ENCODE measurements at places on chromosomes 16 and 17.

DNA sequence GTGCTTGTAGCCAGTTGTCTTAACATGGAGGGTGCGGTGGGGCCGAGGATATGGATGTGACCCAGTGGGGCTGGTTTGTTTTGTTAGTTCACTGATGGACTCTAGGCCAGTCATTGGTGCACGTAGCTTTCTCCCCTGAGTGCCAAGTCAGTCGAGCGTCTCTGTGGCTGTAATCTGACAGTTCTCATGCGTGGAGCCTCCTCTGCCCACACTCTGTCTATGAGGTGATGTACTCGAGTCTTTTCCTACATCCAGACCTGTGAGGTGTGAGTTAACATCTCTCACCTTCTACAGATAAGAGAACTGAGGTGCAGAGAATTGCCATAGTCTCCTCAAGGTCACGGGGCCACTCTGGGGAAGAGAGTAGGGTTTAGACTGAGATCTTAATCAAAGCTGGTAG is 90.2 kb downstream of the MARCHF10 start:
- H3K4me1 ChIP-seq: peaks cover 47% of the 10 kb centered on the region
- peaks cover 9% of the 10 kb centered on the region for H3K36me3 ChIP-seq
- no peak overlapping the region for H3K4me3 ChIP-seq

GRCh38 chr16:9860876-9861275 is 321.4 kb downstream of the GRIN2A start:
- no peaks in the 10 kb centered on the region for H3K36me3 ChIP-seq
- H3K27ac ChIP-seq: no peak overlapping the region
- DNase-seq: no peak
- H3K27me3 ChIP-seq: no peaks in the 10 kb centered on the region

GRCh38 chr16:25340973-25341372 is 83.3 kb upstream of the ZKSCAN2 start:
- H3K27ac ChIP-seq: peak overlapping the region; percentile 13
- H3K4me3 ChIP-seq: no peak overlapping the region
- H3K27me3 ChIP-seq: no peaks in the 10 kb centered on the region

GRCh38 chr17:38872027-38872511 is 2.2 kb downstream of the LASP1 start:
- peak overlapping the region; percentile 88 for H3K4me3 ChIP-seq
- H3K36me3 ChIP-seq: no peaks in the 10 kb centered on the region
- H3K27ac ChIP-seq: no peak overlapping the region
- H3K4me1 ChIP-seq: peaks cover 57% of the 10 kb centered on the region

DNA sequence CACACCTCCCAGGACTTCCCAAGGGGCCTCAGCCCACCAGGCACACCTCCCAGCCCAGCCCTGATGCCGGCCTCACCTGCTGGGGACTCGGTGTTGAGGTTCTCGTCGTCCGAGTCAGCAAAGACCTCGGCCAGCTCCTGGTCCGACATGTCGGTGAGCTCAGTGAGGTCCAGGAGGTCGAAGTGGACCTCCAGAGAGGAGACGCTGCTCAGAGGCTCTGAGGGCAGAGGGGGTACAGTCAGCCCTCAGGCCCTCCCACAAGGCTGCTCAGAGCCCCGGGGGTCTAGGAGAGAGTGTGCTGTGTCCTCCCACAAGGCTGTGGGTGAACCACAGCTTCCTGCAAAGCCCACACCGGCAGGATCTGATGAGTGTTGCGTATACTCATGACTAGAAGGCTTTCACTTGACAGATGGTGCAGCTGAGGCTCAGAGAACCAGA is 10.5 kb downstream of the DBNDD1 start:
- H3K36me3 ChIP-seq: no peaks in the 10 kb centered on the region
- peaks cover 19% of the 10 kb centered on the region for H3K4me1 ChIP-seq
- no peak overlapping the region for H3K27ac ChIP-seq
- H3K4me3 ChIP-seq: no peak overlapping the region
- no peak for DNase-seq
- H3K27me3 ChIP-seq: no peaks in the 10 kb centered on the region

DNA sequence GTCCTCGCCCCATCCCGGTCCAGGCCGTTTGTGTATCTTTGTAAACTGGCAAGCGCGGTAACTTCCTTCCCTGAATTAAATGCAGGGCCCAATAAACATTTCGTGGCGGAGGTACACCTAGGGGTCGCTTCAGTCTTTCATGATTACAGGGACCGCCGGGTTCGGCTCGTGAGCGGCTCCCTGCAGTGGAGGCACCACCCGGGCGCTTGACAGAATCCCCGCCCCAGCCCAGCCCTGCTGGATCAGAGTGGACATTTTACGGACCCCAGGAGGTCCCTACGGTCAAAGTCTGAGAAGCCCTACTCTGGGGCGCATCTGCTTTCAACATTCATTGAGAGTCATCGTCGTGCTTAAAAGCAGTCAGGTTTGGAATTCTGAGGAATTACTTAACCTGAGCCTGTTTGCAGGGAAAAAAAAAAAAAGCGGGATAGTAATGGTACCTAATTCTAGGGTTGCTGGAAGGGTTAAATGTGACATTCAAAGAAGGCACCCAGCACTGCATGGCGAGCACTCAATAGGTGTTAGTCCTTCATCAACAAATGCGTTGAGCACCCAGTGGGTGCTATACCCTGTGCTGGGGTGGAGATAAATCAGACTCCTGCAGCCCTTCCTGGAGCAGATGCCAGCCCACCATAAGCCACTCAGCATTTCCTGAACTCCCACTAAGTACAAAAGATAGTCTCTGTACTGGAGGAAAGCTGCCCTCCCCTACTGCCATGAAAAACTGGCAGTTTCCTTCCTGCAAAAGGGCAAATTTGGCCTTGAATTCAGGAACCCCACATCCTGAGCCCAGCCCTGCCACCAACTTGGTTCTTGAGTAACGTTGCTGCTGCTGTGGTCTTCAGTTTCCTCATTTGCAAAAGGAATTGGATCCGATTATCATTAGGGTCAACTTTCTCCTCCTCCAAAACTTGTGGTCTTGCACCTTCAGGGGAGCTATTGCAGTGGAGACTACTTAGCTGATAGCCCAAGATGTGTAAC is 658 bp upstream of the DUSP3 start:
- H3K36me3 ChIP-seq: peaks cover 9% of the 10 kb centered on the region
- peak overlapping the region; percentile 82 for H3K4me3 ChIP-seq
- no peak for DNase-seq
- H3K27me3 ChIP-seq: peaks cover 52% of the 10 kb centered on the region

DNA sequence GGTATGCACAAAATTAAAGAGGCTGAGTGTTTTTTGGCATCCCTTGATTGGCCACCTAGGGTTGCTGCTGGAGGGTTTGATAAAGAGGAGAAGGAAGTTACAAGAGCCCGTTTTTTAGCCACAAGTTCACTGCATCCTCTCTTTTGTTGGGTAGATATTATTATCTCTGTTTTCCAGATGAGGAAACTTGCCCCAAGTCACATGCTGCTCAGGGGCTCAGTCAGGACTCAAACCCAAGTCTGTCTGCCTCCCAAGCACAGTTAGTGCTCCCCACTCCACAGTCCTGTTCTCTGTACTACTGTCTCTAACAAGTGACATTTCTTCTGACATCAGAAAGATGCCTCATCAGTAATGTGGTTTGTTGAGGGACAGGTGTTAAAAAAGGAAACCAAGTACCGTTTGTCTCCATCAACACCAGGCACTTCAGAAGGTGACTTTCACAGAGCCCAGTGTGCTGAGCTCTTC is 1.4 kb downstream of the NT5M start:
- H3K4me1 ChIP-seq: peaks cover 38% of the 10 kb centered on the region
- H3K27me3 ChIP-seq: peaks cover 12% of the 10 kb centered on the region
- DNase-seq: no peak
- peaks cover 16% of the 10 kb centered on the region for H3K36me3 ChIP-seq

- no peak overlapping the region for H3K4me3 ChIP-seq
- DNase-seq: peak; percentile 69
- no peak overlapping the region for H3K27ac ChIP-seq
- peaks cover 4% of the 10 kb centered on the region for H3K36me3 ChIP-seq
Measured at GRCh38 chr16:10509534-10510025, 70.8 kb downstream of the EMP2 start.

DNA sequence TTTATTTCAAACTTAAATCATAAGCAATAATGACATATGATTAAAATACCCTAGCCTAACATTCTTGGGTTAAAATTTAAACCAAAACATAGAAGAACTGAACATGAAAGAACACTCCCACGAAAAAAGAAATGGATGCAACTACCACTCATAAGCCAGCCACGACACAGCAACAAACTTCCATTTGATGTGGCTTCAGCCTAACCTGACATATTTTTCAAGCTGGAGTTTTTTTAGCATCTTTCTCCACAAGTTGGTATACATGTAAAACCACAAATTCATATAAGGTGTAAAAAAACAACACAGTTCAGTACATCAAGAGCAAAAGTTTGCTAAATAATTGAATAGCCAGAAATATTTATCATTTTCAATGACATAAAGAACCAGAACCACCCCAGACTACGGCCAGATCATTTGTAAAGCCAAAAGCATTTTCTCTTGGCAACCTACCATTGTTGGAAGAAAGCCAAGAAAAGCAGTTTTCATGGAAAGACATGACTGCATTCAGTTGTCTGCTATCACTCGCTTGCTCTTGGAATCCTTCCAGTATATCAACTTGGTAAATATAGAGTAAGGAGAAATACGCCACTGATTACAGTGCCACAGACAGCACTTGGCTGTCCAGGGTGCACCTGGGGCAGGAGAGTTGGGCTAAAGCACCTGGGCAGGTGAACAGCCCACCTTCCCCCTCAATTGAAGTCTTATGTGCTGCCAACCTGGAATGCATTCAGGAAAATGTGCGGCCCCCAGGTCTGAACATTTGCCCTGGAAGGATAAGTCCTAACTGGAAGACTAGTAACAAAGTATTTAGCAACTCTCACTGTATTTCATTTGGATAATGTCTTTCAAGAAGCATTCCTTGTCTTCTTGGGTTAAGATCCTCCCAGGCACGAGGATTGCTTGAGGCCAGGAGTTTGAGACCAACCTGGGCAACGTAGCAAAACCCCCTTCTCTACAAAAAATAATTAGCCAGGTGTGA is 60.5 kb downstream of the CREBBP start:
- H3K4me1 ChIP-seq: peaks cover 55% of the 10 kb centered on the region
- H3K27me3 ChIP-seq: peaks cover 3% of the 10 kb centered on the region
- peak overlapping the region; percentile 37 for H3K27ac ChIP-seq
- no peak for DNase-seq
- H3K4me3 ChIP-seq: no peak overlapping the region
- H3K36me3 ChIP-seq: peaks cover 5% of the 10 kb centered on the region

- DNase-seq: no peak
- no peaks in the 10 kb centered on the region for H3K36me3 ChIP-seq
- no peak overlapping the region for H3K27ac ChIP-seq
- peaks cover 3% of the 10 kb centered on the region for H3K27me3 ChIP-seq
- H3K4me1 ChIP-seq: peaks cover 18% of the 10 kb centered on the region
- H3K4me3 ChIP-seq: no peak overlapping the region
Measured at GRCh38 chr16:66206363-66206762, 160.1 kb upstream of the CDH5 start.

GRCh38 chr17:81354954-81355347 is 40.3 kb upstream of the BAHCC1 start:
- peaks cover 37% of the 10 kb centered on the region for H3K4me1 ChIP-seq
- H3K27me3 ChIP-seq: peaks cover 18% of the 10 kb centered on the region
- H3K4me3 ChIP-seq: no peak overlapping the region
- no peaks in the 10 kb centered on the region for H3K36me3 ChIP-seq
- DNase-seq: no peak

DNA sequence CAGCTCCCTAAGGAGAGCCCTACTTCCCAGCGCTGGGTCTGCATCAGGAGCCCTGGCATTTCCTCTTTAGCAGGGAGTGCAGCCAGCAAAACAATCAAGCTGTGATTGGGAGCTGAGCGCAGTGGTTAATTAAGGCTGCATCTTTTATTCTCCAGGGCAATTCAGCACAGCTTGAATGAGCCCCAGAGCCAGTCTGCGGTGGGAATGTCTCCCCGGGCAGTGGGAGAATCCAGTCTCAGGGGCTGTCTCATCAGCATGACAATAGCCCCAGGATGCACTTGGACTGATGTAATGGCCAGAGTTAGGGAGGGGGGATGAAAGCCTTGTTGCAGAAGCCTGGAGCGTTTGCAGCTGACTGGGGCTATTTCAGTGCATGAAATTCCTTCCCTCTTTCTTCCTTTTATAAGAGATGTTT is 292.6 kb upstream of the SOX9 start:
- peak; percentile 21 for DNase-seq
- H3K4me3 ChIP-seq: no peak overlapping the region
- H3K4me1 ChIP-seq: peaks cover 46% of the 10 kb centered on the region
- H3K27ac ChIP-seq: no peak overlapping the region

GRCh38 chr16:88760424-88761142 is 24.4 kb downstream of the PIEZO1 start:
- H3K4me1 ChIP-seq: peaks cover 32% of the 10 kb centered on the region
- no peaks in the 10 kb centered on the region for H3K36me3 ChIP-seq
- no peak for DNase-seq
- H3K4me3 ChIP-seq: no peak overlapping the region
- no peak overlapping the region for H3K27ac ChIP-seq
- H3K27me3 ChIP-seq: peaks cover 30% of the 10 kb centered on the region

DNA sequence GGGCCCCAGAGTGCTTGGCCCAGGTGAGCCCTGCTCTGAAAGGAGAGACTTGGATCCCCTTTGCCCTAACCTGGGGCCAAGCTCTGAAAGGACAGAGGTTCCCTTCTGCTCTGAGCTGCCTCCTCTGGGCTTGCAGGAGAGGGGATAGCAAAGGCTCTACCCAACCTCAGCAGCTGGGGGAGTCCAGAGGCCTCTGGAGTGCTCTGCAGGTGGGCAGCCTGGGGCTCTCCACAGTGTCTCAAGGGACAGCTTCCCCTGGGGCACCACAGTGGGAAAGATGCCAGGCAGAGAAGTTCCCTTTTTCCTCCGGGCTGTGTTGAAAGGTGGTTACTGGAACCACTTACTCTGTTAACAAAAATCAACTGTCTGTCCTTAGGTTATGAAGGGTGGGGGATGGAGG is 48.2 kb upstream of the MGAT5B start:
- H3K4me1 ChIP-seq: peaks cover 16% of the 10 kb centered on the region
- DNase-seq: no peak
- H3K4me3 ChIP-seq: no peak overlapping the region
- peaks cover 36% of the 10 kb centered on the region for H3K27me3 ChIP-seq
- H3K27ac ChIP-seq: no peak overlapping the region
- H3K36me3 ChIP-seq: no peaks in the 10 kb centered on the region

DNA sequence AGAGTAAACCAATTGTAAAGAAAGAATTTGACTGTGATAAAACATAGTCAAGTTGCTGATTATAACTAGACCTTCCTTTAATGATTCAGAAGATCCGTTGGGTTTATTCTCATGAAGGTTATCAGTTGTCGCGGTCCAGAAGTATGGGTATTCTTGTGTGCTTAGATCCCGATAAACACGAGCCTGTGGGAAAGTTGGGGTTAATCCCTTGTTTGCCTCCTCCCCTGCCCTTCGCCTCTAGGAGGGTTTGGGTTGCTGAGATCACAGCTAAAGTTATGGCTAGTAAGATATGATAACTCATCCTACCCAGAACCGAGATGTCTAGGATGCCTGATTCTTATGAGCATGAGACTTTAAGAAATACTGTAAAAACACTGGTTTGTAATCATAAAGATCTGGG is 66.8 kb downstream of the GPRC5B start:
- DNase-seq: no peak
- no peaks in the 10 kb centered on the region for H3K27me3 ChIP-seq
- no peak overlapping the region for H3K4me3 ChIP-seq
- H3K27ac ChIP-seq: no peak overlapping the region
